ENCODE measurements at places on chromosomes 16 and 17. TPM values are rescaled to one million over a fixed set of nuclear protein-coding genes. Genes with fewer than 3 reads are reported as not detected.
A peak's percentile ranks its signal among the peaks of the same experiment; 100 is the strongest.

GRCh38 chr17:61444075-61444474, 8.1 kb upstream of the TBX4 start:
- peaks cover 11% of the 10 kb centered on the region for H3K4me1 ChIP-seq
- DNase-seq, result no peak
- peaks cover 67% of the 10 kb centered on the region for H3K27me3 ChIP-seq

DNA sequence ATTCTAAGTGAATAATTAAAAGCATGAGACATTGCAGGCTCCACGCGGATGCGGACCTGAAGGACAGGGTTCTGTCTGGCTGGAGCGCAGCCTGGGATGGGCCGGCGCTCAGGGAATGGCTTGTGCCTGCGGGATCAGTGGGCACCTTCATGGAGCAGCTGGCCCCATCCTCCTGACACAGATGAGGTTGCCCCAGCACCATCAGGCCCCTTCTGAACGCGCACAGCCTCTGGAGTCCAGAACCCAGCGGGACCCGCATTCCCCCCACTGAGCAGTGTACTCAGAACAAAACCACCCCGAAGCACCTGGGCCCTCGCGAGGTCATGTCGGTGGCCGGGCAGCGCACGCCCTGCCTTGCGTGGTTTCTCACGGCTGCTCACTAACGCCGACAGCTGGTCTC, 70.5 kb upstream of the CHMP6 start:
- H3K4me3 ChIP-seq, result no peak overlapping the region
- no peak for DNase-seq

DNA sequence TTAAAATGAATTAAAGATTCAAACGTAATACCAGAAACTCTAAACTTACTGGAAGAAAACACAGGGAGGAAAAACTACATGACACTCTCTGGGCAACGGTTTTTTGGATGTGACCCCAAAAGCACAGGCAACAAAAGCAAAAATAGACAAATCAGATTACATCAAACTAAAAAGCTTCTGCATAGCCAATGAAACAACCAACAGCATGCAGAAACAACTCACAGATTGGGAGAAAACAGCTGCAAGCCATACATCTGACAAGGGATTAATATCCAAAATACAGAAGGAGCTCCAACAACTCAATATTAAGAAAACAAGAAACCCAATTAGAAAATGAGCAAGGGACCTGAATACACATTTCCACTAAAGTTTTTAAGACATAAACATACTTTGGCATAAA, 69.2 kb upstream of the ALOX12 start:
- H3K4me3 ChIP-seq, result no peak overlapping the region
- no peak for DNase-seq
- no peaks in the 10 kb centered on the region for H3K4me1 ChIP-seq

The ABCA3 gene
- 12.5 TPM for total RNA-seq

GRCh38 chr17:44607836-44608690, 48.2 kb upstream of the MEIOC start:
- H3K36me3 ChIP-seq, result no peaks in the 10 kb centered on the region
- peak; percentile 80 for DNase-seq
- H3K27me3 ChIP-seq, result peaks cover 5% of the 10 kb centered on the region
- H3K4me1 ChIP-seq, result peaks cover 29% of the 10 kb centered on the region
- no peak overlapping the region for H3K4me3 ChIP-seq

DNA sequence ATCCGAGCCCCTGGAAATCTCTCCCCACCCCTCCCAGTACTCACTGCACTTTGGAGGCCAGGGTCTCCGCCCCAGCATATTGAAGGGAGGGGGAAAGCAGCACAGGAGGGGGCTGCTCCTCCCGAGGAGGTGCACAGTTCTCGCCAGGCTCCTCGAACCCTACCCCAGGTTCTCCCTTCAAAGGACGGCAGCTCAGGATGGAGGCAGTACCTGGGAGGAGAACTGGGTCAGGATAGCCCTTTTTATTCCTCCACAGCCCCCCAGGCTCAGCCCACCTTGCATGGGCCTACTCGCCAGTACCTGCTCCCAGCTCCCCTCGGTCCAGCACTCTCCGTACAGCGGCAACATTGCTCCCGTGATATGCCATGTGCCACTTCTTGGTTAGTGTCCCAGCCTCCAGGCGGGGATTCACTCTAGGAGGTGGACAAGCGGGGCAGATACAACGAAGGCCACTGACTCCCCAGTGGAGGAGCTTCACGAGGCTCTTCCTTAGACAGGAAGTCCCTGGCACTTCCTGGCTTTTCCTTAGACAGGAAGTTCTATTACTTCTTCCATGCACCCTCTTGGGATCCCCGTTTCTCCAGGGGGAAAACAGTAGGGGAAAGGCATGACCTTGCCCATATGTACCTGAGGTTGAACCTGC, 2.1 kb upstream of the GPS2 start:
- DNase-seq, result no peak
- no peaks in the 10 kb centered on the region for H3K27me3 ChIP-seq
- H3K36me3 ChIP-seq, result peaks cover 10% of the 10 kb centered on the region
- peaks cover 19% of the 10 kb centered on the region for H3K4me1 ChIP-seq
- peak overlapping the region; percentile 77 for H3K4me3 ChIP-seq

- H3K36me3 ChIP-seq, result peaks cover 9% of the 10 kb centered on the region
- no peak for DNase-seq
- H3K4me3 ChIP-seq, result no peak overlapping the region
- no peaks in the 10 kb centered on the region for H3K27me3 ChIP-seq
- H3K27ac ChIP-seq, result no peak overlapping the region
Measured at GRCh38 chr17:20225162-20226115, 216.3 kb downstream of the SPECC1 start.

The GINS2 gene
- 13.7 TPM for total RNA-seq

DNA sequence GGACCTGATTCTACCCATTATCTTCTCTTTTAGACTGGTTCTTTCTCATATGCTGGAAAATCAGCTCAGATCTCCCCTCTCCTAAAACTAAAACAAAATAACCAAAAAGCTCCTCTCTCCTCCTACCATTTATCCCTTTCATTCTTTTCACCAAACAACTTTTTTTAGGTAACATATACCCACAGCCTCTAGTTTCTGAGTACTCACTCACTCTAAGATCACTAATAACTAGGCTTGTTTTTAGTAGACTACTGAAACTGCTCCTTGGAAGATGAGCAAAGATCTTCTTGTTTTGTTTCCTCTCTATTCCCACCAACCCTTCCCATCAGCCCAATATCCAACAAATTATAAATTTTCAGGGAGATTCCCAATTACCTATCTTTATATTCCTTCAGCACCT, 129.0 kb downstream of the SKAP1 start:
- H3K27me3 ChIP-seq, result peaks cover 9% of the 10 kb centered on the region
- peaks cover 15% of the 10 kb centered on the region for H3K4me1 ChIP-seq
- DNase-seq, result no peak
- H3K27ac ChIP-seq, result no peak overlapping the region

- peak overlapping the region; percentile 65 for H3K4me3 ChIP-seq
- peaks cover 42% of the 10 kb centered on the region for H3K4me1 ChIP-seq
- H3K27ac ChIP-seq, result no peak overlapping the region
- H3K27me3 ChIP-seq, result no peaks in the 10 kb centered on the region
- DNase-seq, result no peak
- H3K36me3 ChIP-seq, result peaks cover 12% of the 10 kb centered on the region
Measured at GRCh38 chr16:48382131-48382530, 3.1 kb downstream of the SIAH1 start.

The AIPL1 gene
- total RNA-seq, result not detected

The TRIM37 gene
- total RNA-seq, result 25.1 TPM

The GLP2R gene
- total RNA-seq, result not detected

The BAHCC1 gene
- total RNA-seq, result 74.3 TPM

The CYB5D1 gene
- total RNA-seq, result 17.9 TPM

GRCh38 chr17:21548236-21548635, 144.1 kb upstream of the KCNJ18 start:
- DNase-seq, result no peak
- H3K27ac ChIP-seq, result no peak overlapping the region
- no peak overlapping the region for H3K4me3 ChIP-seq
- H3K36me3 ChIP-seq, result peaks cover 20% of the 10 kb centered on the region
- H3K27me3 ChIP-seq, result peaks cover 31% of the 10 kb centered on the region

The SCPEP1 gene
- 53.5 TPM for total RNA-seq

- H3K4me1 ChIP-seq, result peaks cover 9% of the 10 kb centered on the region
- no peaks in the 10 kb centered on the region for H3K27me3 ChIP-seq
- H3K36me3 ChIP-seq, result no peaks in the 10 kb centered on the region
- H3K27ac ChIP-seq, result no peak overlapping the region
- H3K4me3 ChIP-seq, result no peak overlapping the region
Measured at GRCh38 chr17:83203472-83204221, 124.2 kb downstream of the METRNL start.

The PTGES3L gene
- 1.0 TPM for total RNA-seq

The EFNB3 gene
- total RNA-seq, result 11.4 TPM

The GP1BA gene
- total RNA-seq, result not detected

- H3K4me1 ChIP-seq, result peaks cover 31% of the 10 kb centered on the region
- H3K27me3 ChIP-seq, result no peaks in the 10 kb centered on the region
- H3K27ac ChIP-seq, result peak overlapping the region; percentile 19
- no peak for DNase-seq
Measured at GRCh38 chr16:14110728-14111251, 39.7 kb downstream of the MRTFB start.

- no peaks in the 10 kb centered on the region for H3K27me3 ChIP-seq
- no peak for DNase-seq
- H3K36me3 ChIP-seq, result no peaks in the 10 kb centered on the region
- H3K27ac ChIP-seq, result peak overlapping the region; percentile 77
Measured at GRCh38 chr17:41538565-41538991, 10.5 kb upstream of the KRT19 start.

GRCh38 chr16:2936436-2937011, 24.8 kb downstream of the FLYWCH1 start:
- DNase-seq, result no peak
- H3K27me3 ChIP-seq, result no peaks in the 10 kb centered on the region
- H3K4me3 ChIP-seq, result no peak overlapping the region
- no peak overlapping the region for H3K27ac ChIP-seq
- H3K4me1 ChIP-seq, result peaks cover 3% of the 10 kb centered on the region

GRCh38 chr16:55116165-55116920, 185.7 kb downstream of the IRX5 start:
- no peak overlapping the region for H3K4me3 ChIP-seq
- no peak overlapping the region for H3K27ac ChIP-seq
- no peak for DNase-seq

The BRICD5 gene
- 8.7 TPM for total RNA-seq

- no peaks in the 10 kb centered on the region for H3K36me3 ChIP-seq
- no peak overlapping the region for H3K4me3 ChIP-seq
- peaks cover 8% of the 10 kb centered on the region for H3K4me1 ChIP-seq
- no peak for DNase-seq
- no peak overlapping the region for H3K27ac ChIP-seq
- no peaks in the 10 kb centered on the region for H3K27me3 ChIP-seq
Measured at GRCh38 chr17:48835971-48836370, 5.1 kb downstream of the CALCOCO2 start.

Measured in type B pancreatic cell (in vitro differentiated cells).